ENCODE measurements at places on chromosomes 7 and 10. TPM values are rescaled to one million over a fixed set of nuclear protein-coding genes. Genes with fewer than 3 reads are reported as not detected.

Gene EIF3A
- 89.1 TPM for total RNA-seq

Gene HOXA3
- total RNA-seq, result 0.41 TPM

Gene DKK1
- 1,320 TPM for total RNA-seq

Gene SMIM30
- total RNA-seq, result 123 TPM

Gene STAG3
- total RNA-seq, result 9.0 TPM

Gene SYT15B
- total RNA-seq, result 0.09 TPM

Gene CASTOR2
- total RNA-seq, result 10.5 TPM

Gene ARHGEF5
- not detected for total RNA-seq

Gene SAP25
- 0.19 TPM for total RNA-seq

Gene SEMA3C
- total RNA-seq, result 268 TPM

Gene THSD7A
- total RNA-seq, result 0.89 TPM

Gene PTPRN2
- total RNA-seq, result 2.2 TPM

Gene GIMAP7
- total RNA-seq, result not detected

Gene HABP2
- total RNA-seq, result not detected

Gene IQUB
- total RNA-seq, result 0.46 TPM

Gene CCDC3
- total RNA-seq, result 0.03 TPM

Gene SP4
- 9.8 TPM for total RNA-seq

Gene CALCR
- total RNA-seq, result 0.98 TPM

Gene ANKRD61
- total RNA-seq, result not detected

Gene STEAP2
- 2.5 TPM for total RNA-seq

Gene AASS
- total RNA-seq, result 18.9 TPM

Gene C10orf53
- total RNA-seq, result not detected

Gene TAS2R3
- not detected for total RNA-seq

Gene NPFFR1
- total RNA-seq, result not detected

Gene ACTL6B
- not detected for total RNA-seq

Gene CAV2
- 158 TPM for total RNA-seq

Gene PRSS37
- not detected for total RNA-seq

Gene HOXA5
- 0.98 TPM for total RNA-seq

Gene CYP2C19
- not detected for total RNA-seq

Gene ALOX5
- 2.0 TPM for total RNA-seq

Gene DOCK1
- 29.8 TPM for total RNA-seq

Gene SOSTDC1
- total RNA-seq, result not detected

Gene INA
- total RNA-seq, result not detected

Gene EMX2
- 0.81 TPM for total RNA-seq

Gene SFRP4
- not detected for total RNA-seq

Gene CYP3A7
- total RNA-seq, result not detected

Gene H2BK1
- not detected for total RNA-seq

Gene ARID5B
- 17.6 TPM for total RNA-seq

Gene PRR15
- total RNA-seq, result not detected

Gene SPDYE8
- total RNA-seq, result not detected

Gene AKR1C4
- not detected for total RNA-seq

Gene SRRM3
- 18.5 TPM for total RNA-seq

Gene ABCB1
- total RNA-seq, result 0.14 TPM

Measured in A172 (cell line).